ENCODE measurements at places on chromosomes 7 and 10.

- no peak for DNase-seq
These were observed 843 bp upstream of the PLPP4 start for GRCh38 chr10:120456143-120456625.

GRCh38 chr10:99532687-99533495, at the start of gene NKX2-3:
Gene NKX2-3 (plus strand): TSS chr10:99532942. CDS start chr10:99533132, 190 bp downstream.
- peak; percentile 57 for DNase-seq

- DNase-seq, result no peak
These were observed 234.5 kb upstream of the TCF7L2 start for GRCh38 chr10:112715581-112715980.

DNA sequence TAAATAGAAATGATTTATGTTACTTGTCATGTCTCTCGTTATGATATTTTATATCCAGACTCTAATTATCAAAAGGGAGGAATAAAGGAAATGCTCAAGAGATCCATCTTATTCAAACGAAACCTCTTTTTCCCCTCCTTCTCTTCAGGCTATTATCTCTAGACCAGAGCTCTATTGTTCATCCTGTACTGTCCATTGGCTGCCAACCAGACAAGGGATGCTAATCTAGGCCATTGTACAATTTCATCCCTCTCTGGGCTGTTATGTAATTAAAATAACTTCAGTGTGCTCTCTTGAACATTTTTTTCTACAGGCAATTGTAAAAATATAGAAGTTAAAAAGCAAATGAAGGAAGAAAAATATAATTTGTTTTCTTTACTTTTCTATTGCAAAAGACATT, 220.4 kb downstream of the HDAC9 start:
- DNase-seq, result no peak

DNA sequence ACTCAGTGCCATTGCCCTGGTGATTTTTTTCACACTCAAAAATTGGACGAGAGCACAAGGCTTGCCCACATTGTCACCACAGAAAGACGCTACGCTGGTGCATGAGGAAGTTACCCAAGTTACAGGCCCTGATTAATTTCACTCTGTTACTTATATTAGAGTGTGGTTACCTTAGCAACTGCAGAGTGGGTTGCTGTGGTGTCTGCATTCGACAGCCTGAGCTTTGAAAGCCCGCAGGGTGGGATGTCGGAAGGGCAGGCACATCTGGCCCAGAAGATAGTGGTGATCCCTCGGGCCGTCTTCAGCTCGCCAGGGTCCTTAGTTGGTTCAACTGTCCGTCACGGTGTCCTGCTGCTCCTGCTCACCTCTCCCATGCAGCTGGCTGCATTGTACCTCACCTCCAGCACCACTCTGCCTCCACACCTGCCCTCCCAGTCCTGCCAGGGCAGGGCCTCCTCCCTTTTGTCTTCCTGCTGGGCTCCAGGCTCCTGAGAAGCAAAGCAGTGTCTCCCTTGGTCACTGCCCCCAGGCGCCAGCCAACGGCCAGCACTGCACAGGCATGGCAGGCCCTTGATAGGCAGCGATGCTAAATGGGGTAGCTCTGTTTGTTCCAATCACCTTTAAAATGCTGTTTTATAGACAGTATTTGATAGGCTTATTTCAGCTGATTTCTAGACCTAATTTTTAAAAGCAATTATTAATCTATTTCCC, 167.2 kb downstream of the EBF3 start:
- no peak for DNase-seq

DNA sequence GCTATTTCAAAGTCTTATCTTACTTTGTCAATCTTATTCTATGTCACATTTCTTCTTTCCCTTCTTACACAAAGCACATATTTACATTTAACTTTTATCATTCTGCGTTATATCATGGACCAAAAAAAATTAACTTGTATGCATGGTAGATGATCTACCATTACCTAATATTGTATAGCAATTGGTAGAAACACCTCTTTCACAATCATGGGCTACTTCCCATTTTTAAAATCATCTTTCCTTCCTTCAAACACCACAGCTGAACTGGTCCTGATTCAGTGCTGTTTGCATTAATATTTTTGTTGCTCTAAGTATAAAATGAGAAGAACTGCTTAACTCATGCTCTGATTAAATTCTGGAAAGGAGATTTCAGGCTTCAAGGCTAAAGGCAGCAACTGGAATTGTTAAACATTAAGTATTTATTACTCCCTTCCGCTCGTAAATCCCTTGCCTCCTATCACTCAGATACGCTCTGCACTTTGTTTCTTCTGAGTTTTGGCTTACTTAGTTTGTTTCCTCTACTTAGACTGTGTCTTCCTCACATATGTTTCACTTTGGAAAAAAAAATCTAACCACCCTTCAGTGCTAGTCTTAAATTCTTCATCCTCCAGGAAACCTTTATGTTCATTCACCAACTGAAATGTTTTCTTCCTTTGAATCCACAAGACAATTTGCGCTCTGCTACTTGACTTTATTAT, 901.4 kb downstream of the PCDH15 start:
- DNase-seq, result no peak

- no peak for DNase-seq
These were observed 119.7 kb upstream of the SLC25A13 start for GRCh38 chr7:96441436-96442084.

GRCh38 chr10:124301736-124302135, 117.0 kb downstream of the OAT start:
- DNase-seq, result no peak

GRCh38 chr10:58475322-58476277, 37.1 kb upstream of the BICC1 start:
- DNase-seq, result no peak

DNA sequence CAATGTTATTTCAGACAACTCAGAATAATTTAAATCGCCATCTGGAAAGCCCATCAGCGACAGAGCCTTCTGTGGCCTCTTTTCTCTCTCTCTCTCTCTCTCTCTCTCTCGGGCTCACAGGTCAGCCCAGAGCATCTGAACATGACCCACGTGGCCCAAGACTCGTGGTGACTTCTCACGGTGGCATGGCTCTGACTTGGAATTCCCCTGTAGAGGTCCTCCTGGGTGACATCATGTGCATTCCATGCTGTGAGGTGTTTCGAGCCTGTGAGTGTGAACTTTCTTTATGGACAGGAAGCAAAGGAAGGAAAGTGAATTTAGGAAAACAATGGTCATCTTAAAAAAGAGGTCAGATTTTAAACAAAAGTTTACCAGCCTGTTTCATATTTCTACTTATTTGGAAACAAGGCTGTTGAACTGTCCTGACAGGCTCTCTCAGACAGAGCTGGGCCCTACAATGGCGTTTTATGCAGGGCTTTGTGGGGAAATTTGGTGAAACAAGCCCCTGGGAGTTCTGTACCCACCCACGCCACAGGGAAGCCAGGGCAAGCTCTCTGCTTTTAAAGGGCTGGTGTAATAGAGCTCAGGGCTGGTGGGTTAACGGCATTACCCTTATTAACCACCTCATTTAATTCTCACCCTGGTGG, 359.7 kb upstream of the ZNF32 start:
- no peak for DNase-seq

DNA sequence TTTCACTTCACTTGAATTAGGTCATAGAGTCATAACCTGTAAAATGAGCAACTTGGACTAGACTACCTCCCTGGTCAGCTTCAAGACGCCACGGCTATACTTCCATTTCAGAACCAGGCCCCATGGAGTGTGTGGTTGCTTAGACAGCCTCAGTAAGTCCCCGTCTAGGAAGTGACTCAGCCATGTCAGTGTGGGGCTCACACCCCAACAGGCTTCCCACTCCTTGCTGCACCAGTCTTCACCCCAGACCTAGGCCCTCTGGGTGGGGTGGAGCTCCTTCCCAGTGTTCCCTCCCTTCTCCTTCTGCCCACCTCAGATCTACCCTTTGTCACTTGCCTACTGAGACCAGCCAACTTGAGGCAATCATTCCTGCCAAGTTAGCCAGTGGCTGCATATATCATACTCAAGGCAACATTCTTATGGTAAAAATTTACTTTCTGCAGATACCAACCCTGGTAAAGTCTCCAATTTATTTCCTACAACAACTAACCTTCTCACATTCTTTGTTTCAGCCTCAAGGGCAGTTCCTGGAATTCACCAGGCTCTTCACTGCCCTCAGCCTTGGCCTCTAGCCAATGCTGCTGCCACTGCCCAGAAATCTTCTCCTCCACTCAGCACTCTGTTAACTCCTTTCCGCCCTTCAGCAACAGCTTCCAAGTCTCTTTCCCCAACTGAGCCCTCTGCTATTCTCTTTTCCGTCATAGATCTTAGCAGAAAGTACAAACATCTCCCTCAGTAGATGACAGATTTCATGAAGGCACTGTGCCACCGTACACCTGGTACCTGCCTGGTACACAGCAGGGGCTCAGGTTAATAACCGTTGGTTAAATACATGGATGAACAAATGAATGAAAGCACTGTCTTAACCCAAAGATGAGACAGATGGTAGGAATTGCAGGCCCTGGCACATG, 31.3 kb upstream of the ZNRF2 start:
- DNase-seq, result no peak

DNA sequence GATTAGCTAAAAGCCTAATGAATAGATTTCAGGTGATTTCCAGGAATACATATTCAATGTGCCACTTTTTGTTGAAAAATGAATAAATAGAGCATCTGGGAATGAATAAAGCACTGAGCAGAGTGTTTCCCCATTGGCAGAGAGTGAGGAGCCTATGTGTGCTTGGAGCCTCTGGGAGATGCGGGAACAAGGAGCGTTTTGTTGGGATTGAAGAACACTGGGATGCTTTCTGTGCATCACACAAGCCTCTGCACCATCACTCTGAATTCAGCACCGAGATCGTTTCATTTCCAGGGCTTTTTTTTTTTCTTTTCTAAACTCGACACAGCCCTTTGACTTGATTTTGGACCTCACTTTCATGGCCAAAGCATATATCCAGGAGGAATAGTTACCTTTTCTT, 111.4 kb downstream of the BAMBI start:
- no peak for DNase-seq

DNA sequence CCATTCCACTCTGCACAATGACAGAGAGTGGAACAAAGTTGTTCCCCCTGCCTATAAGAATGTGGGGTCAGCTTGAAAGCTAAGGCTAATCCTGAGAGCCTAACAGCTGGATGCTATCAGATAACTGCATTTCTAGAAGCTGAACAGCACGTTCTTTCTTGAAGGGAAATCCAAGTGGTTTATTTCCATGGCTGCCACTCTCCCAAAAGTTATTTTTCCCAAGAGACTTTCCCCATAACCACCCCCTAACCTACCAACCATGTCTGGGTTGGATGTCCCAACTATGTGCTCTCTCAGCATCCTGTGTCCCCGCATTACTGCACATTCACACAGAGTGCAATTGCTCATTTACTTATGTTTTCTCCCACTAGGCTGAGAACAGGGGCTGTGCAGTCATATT, 140.7 kb upstream of the ANKRD1 start:
- no peak for DNase-seq

DNA sequence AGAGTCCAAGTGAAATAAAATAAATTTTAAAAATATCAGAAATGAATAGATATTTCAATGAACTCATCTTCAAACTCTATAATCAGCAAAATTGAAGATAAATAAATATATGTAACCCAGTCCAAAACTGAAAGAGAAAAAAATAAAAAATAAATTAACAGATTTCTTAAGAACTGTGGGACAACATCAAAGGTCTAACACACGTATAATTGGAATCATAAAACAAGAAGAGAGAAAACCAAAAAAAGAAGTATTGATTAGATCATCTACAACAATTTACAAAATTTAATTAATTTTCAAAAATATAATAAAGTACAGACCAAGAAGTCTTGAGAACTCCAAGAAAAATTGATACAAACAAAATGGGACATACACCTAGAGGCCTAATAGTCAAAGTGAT, 625.8 kb upstream of the SORCS1 start:
- DNase-seq, result no peak

DNA sequence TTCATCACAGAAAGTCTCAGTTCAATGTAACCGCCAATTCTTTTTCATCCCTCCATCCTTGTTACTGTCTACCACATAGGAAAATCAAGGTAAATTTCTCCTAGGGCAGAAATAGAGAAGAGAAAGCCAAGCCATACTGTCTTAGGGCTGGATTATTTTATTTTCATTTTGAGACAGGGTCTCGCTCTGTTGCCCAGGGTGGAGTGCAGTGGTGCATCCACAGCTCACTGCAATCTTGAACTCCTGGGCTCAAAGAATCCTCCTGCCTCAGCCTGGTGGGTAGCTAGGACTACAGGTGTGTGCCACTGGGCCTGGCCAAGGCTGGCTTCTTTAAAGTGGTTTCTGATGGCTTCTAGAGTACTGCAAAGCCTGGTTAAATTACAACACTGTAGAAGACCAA, 181.7 kb downstream of the SRPK2 start:
- no peak for DNase-seq

- no peak for DNase-seq
These were observed 55.1 kb downstream of the IFIT5 start for GRCh38 chr10:89469517-89469916.
